ENCODE measurements at places on chromosomes 12 and 14.
A peak's percentile ranks its signal among the peaks of the same experiment; 100 is the strongest.

DNA sequence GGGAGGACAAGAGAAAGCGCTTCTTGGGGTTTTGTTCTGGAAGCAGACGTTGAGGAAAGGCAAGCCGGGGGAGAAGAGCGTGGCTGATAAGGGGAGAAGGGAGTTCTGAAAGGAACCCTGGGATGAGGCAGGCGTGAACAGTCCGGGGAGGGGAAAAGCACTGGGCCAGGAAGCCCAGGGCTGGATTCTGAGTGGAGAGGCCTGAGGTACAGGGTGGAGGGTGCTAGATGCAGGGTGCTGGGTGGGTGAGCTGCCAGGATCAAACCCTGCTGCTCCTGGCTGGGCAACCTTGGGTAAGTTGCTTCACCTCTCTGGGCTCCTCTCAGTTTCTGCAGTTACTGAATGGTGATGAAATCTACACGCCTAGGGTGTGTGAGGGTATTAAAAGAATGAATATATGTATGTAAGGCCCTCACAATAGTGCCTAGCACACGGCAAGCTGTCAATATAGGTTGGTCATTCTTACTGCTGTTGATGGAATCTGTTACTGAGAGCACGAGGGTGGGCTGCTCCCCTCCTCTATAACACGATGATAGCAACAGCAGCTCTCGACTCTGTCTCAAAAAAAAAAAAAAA, 138.5 kb downstream of the RBM19 start:
- no peak for DNase-seq

GRCh38 chr14:99383472-99384449, 96.9 kb downstream of the SETD3 start:
- no peak for DNase-seq

DNA sequence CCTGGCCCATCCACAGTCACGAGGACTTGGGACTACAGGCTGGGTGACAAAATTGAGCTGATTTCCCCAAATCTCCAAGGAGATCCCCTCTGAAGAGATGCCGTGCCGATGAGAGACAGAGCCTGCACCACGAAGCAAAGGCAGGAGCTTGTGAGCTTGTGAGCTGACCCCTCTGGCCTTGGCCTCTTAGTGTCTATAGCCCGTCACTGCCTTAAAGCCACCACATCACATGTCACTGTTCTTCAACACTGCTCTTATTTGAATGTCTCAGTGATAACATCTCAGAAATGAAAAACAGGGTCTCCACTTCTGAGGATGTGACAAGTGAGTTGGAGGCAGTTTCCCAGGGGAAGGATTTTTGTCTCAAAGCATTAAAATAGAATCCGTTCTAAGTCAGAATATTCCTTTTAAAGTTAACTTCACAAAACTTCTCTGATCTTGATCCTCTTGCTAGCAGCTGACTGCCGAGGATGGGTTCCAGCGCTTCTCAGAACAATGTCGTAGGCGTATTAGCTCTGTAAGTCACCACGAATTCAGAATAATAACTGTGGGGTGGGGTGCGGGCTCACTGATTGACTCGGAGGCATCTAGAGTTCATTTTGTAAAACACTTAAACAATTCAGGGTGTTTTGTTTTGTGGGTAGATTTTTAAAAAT, 37.5 kb downstream of the CHST11 start:
- peak; percentile 86 for DNase-seq

DNA sequence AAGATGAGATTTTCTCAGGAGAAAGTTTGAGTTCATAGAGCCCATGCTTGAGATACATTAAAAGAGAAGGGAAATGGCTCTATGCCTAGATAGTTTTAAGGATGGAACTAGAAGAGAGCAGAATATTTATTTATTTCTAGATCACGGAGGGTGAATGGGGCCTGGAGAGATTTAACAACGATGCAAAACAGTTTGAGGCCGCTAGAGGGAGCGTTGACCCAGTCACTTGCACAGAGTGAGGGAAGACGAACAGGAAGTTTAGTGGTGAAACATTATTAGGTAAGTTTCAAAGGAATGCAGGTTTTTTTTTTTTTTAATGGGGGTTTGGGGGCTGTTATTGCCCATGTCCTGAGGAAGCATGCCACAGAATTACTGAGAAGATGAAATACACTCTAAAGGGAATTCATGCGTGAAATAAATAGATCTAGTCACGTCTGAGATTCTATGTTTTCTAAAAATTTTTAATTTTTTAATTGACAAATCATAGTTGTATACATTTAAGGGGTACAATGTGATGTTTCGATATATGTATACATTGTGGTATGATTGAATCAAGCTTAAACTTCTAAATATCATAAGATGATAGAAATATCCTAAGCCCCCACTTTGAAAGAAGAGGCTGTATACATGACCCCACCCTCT, 14.8 kb upstream of the PPP1R1A start:
- DNase-seq, result peak; percentile 78

GRCh38 chr14:34053666-34054065, 102.8 kb upstream of the EGLN3 start:
- DNase-seq, result no peak

GRCh38 chr12:43942379-43942778, 106.5 kb downstream of the TMEM117 start:
- no peak for DNase-seq

- DNase-seq, result no peak
These were observed 66.2 kb downstream of the NTF3 start for GRCh38 chr12:5498076-5498475.

DNA sequence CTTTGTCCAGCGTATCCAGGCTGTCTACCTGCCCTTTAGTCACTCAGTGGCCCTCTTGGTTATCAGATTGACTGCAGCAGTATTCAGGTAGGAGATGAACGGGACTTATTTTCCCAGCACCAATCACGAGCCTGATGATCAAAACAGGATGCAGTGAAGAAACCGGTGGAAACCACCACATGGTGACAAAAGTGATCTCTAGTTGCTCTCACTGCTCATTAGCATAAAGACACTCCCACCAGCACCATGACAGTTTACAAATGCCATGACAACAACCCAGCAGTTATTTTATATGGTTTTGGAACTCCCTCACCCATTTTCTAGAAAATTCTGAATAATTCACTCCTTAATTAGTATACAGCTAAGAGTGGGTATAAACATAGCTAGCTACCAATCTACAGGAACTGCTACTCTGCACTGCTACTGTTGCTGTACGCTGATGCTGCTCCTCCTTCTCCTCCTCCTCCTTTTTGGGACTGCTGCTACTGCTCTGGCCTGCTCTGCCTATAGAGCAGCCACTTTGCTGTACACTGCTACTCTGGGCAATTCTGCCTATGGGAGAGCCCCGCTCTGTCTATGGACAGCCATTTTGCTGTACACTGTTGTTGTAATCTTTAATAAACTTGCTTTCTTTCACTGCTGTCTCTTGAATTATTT, 142.5 kb upstream of the SSTR1 start:
- DNase-seq, result peak; percentile 50

DNA sequence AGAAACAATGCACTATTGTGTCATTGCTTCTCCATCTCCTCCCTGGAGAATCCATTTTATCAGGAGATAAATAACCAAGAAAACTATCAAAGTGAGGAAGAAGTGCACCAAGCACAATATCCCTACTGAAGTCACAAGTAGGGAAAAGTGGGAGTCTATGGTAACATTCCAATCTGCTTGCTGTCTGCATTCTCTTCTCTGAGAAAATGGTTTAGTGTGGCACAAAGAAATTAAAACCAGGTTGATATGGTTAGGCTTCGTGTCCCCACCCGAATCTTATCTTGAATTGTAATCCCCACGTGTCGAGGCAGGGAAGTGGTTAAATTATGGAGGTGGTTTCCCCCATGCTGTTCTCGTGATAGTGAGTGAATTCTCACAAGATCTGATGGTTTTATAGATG, 209.7 kb downstream of the PRKD1 start:
- no peak for DNase-seq

- DNase-seq, result no peak
These were observed 426.9 kb upstream of the MIS18BP1 start for GRCh38 chr14:45679853-45680252.

DNA sequence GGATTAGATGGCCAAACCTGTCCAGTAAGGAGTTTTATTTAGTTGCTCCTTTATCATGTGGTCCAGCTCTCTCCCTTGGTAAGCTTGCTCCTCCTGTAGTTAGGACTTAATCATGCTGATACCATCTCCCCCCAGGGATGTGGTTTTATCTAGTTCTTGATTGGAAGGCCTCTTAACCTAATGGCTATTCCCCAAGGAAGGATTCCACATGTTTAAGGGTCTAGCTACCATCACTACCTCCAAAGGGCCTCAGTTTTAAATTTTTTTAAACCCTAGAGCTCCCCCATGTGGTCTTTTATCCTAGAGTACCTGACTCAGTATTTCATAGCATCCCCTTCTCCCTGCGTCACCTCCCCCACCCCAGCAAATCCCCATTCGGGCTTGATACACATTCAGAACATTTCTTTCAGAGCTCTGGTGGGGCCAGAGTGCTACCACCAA, 22.5 kb downstream of the MAP3K12 start:
- no peak for DNase-seq

DNA sequence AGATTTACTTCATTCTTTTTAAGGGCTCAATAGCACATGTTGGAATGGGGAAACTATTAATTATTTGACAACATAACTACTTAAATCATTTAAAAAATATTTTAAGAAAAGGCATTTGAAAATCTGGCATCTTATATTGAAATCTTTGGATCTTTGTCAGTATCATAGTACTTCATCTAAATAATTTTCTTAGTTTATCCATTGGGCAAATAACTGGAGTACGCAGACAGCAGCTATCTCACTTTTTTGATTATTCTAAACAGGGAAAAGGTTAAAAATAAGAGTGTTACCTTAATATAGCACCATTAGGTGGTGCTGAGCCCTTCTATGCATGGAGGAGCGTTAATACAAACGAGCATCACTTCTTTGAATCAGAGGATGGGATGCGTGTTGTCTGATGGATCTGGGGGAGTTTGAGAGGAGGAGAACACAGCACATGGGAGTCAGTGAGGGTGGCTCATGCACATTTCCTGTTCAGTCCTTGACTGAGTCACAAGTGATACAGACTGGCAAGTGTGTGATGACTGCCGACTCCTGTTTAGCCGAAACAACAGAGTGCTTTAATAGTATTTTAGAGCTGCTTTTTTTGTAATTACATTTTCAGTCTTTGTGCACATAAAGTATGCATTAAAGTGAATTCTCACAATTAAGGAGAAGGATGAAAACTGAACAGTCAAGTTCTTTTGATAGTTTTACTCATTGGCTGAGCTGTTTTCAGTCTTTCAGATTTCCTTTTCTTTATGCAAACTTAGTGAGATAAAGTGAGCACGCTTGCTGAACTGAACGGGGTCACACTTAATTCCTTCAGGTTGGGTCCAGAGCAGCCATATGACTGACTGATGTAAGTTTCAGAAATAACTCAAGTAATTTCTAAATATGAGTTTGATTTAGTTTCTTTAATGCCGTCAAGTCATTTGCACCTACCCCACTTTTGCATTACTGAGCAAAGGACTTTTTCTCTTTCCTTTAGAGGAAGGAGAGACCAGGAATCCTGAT, 92.7 kb downstream of the DIP2B start:
- peak; percentile 75 for DNase-seq

DNA sequence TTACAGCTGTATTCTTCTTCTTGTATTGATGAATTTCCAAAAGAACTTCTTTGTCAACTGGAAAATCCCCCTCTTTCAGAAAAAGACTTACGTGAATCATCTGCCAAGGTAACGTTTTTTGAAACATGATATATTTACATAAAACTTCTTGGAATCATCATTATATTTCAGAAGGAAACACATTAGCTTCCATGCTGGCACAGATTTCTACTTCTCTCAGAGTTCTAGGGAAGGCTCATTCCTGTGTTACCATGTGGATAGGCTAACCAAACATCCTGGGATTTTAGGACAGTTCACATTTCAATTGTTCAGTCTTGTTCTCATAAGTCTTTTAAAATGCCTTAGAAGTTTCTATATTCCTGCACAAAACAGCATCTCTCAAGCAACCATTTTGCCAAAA, 120.3 kb upstream of the NEDD1 start:
- no peak for DNase-seq

GRCh38 chr14:65961004-65961403, 525.2 kb upstream of the CCDC196 start:
- DNase-seq, result peak; percentile 93

DNA sequence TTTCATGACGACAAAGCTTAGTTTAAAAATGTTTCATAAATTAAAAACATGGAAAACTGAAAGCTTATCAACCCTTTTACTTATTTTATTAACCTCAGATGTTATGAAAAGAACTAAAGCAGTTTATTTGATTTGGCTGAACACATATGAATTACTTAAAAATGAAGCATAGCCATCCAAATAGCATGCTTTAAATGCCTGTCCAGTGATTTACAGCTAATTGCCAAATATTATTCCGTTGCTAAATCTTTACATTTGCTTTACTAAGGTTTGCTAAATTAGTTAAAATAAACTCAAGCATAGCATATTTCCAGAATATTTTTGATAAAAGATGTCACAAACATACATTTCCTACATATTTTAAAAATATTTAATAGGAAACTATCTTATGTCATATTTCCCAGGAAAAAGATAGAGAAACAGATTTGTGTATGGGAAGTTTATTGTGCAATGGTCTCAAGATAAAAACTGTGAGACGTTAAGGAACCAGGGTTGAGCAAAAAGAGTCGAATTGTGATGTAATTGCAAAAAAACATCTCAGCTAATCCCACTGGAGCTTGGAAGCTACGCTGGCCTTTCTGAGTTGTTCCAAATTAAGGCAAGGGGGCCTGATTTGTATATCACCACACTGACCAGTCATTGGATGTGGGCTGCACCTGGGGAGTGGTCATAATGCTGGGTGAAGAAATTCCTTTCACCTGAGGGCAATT, 25.8 kb downstream of the GPR135 start:
- no peak for DNase-seq

GRCh38 chr12:86801439-86801838, 545.2 kb upstream of the MGAT4C start:
- no peak for DNase-seq
